ENCODE measurements at places on chromosomes 16 and 17.

DNA sequence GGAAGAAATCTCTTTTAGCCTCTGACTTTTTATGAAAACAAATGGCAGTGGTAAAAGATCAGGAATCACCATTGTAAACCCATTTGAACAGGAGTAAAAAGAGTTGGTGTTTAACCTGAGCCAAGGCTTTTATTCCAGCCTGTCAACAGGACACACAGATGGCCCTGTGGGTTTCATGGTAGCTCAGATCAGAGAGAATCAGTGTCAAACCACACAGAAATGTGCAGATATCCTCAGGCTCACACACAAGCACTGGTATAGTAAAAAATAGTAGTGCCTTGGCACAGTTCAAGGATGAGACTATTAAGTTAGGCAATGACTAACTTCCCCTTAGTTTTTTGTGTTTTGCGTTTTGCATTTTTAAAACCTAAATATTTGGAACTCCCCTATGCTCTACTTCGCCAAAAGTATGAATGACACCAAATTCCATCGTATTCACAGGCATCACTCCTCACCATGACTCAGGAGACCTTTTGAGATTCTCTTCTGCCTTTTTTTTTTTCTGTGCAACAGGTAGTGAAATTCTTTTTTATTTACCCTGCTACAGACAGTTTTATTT lies 1200.0 kb downstream of the CDH11 start:
- no peak for DNase-seq

DNA sequence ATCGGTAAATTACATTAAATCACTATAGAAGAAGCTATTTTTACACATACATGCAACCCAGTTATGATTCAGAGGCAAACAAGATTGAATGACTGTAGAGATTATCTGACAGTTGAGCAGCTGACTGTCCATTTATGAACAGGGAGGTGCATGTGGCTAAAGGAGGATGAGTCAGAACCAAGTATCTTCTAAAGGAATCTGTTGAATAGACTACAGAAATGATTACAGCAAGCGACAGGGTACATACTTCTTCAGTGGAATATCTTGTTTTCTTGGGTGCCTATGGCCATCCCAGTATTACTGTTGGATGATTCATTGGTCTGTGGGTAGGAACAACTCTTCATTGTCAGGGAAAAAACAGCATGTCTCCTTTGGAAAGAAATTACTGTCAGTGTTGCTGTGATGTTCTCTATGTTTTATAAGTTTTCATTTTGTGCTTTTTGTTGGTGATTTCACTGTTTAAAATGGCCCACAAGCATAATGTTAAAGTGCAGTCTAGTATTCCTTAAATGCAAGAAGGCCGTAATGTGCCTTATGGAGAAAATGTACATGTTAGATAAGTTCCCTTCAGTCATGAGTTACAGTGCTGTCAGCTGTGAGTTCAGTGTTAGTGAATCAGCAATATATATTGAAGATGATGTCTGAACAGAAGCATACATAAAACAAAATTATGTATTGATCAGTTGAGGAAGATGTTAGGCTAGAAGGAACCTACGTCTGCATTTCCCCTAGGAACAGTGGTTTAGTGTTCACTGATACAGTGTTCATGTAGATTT lies 27.0 kb downstream of the CBFB start:
- no peak for DNase-seq

- no peak for DNase-seq
Observed at GRCh38 chr17:65123757-65124675, 13.2 kb upstream of the RGS9 start.

DNA sequence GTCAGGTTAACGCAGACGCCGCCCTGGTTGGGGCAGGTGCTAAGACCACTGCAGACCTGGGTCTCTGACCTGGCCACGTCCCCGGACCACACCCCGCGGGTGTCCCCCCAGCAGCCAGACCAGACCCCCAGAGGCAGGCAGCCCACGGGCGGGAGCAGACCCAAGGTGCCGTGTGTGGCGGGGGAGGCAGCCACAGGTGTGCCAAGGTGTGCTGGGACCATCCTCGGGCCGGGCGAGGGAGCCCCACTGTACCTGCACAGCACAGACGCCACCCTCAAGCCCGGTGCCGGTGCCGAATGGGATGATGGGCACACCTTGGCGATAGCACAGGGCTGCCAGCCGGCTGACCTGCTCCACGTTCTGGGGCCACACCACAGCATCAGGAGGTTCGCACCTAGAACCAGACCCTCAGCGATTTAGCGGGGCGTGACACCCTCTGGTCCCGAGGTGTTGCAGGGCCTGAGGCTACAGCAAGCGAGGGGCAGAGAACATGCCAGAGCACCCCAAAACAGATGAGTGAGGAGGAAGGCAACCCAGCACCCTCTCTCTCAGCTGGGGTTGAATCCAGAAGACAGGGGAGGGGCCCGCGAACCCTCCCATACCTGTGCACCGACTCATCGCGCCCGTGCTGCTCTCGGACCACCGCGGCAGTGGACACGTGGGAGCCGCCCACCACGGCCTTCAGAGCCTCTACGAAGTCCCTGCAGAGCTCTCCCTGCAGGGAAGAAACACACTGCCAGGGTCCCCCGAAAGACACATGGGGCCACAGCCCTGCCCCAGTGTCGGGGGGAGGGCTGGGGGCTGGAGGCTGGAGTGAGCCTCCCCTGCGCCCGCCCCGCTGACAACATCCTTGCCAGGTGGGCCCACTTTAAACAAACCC lies 1.4 kb downstream of the LDHD start:
- DNase-seq, result no peak

DNA sequence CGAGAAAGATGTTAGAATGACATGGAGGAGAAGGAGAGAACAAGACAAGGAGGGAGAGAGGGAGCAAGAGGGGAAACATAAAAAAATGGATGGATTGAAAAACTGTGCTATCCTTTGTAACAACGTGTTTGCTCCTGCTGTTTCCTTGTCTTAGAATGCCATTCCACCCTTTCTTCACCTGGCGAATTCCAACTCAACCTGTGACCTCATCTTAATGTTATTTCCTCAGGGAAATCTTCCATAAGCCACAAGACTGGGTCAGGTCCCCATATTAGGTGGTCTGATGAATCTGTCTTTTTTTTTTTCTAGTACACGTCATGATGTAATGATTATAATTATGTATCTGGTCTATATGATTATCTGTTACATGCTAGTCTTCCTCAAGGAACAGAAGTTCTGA lies 195.0 kb upstream of the MAF start:
- DNase-seq, result no peak

DNA sequence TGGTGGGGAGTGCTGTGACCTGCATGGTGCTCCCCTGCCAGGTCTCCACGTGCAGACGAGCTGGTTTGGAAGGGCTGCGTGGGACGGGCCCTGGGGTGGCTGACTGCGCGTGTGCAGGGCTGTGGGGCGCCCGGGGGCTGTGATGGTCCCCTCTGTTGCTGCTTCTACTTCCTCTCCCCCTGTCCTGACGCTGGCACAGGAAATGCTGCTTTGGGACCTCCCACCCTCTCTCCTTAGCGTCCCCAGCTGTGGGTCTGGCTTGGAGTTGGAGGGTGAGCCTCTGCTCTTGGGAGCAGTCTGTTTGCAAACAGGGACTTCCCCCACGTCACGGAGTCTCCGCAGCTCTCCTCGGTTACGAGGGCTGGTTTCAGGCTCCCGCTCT lies 35.2 kb downstream of the TSC2 start:
- DNase-seq, result no peak

- DNase-seq, result no peak
Observed at GRCh38 chr16:78675312-78675711, 575.9 kb downstream of the WWOX start.

DNA sequence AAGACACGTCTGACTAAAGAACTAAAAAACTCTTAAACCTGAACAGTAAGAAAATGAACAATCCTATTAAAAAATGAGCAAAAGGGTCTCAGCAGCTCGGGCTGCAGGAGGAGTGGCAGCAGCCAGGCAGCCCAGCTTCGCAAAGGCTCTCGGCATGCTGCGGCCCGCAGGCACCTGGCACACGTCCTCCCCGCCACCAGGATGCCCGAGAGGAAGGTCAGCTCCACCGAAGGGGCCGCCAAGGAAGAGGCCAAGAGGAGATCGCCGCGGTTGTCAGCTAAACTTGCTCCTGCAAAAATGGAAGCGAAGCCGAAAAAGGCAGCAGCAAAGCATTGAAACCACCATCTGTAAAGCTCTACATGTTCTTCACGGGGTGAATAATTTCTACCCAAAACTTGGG lies 173.5 kb downstream of the BCAS3 start:
- DNase-seq, result no peak

GRCh38 chr16:54148974-54149373 lies 137.6 kb downstream of the IRX3 start:
- no peak for DNase-seq

- DNase-seq, result no peak
Observed at GRCh38 chr16:7746941-7747340, 414.3 kb downstream of the RBFOX1 start.

DNA sequence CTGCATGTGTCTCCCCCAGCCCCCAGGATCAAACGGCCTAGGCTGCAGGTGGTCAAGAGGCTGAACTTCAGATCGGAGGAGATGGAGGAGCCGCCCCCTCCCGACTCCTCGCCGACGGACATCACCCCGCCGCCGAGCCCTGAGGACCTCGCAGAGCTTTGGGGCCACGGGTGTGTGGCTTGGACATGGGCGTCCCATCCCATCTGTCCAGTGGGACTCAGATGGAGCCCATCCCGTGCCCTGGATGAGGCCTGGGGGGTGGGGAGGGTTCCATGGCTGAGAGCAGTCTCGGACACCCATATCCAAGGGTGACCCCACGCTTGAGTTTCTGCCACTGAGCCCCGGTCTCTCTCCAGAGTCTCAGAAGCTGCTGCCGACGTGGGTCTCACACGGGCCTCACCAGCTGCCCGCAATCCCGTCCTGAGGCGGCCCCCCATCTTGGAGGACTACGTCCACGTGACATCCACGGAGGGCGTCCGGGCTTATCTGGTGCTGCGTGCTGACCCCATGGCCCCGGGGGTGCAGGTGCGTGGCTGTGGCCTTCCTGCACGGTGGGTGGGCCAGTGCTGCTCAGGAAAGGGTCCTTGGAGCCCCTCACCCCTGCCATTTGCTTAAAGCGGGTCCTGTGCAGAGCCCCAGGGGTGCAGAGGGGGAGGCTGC lies 901 bp downstream of the CHTF18 start:
- DNase-seq, result no peak

- no peak for DNase-seq
Observed at GRCh38 chr16:72924927-72925630, 122.8 kb downstream of the ZFHX3 start.

DNA sequence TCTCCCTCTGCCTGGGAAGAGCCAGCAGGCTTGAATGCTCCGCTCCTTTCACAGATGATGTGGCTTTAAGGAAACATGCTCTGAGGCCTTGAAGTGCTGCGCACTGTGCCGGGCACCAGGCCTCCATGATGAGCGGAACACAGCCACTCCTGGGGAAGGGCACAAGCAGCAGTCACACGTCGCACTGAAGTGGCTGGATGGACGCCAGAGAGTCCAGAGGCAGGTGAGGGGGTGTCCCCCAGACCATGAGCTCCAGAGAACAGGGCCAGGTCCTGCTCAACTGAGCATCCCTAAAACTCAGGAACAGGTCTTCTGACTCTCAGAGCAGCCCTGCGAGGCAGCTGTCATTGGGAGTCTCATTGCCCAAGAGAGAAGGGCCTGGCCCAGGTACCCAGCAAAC lies 35.6 kb downstream of the PEMT start:
- no peak for DNase-seq

- no peak for DNase-seq
Observed at GRCh38 chr16:12320298-12320706, 343.8 kb downstream of the SNX29 start.

DNA sequence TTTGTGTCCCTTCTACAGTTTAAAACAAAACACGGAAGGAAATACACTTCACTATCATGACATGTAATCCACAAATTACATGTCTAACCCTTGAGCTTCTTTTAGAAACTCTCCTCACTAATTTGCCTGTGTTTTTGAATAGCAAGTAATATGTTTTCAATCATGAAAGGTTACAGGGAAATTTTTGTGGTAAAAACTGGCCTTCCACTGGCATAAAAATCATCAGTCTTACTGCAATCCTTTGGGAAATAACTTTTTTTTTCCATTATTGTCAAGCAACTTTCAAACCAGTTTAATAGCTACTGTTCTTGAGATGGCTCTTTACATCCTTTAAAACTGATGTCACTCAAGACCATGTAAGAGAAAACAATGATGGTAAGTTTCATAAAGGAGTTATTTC lies 27.0 kb downstream of the MYO1D start:
- DNase-seq, result no peak
